ENCODE measurements at places on chromosomes 13 and 19.

DNA sequence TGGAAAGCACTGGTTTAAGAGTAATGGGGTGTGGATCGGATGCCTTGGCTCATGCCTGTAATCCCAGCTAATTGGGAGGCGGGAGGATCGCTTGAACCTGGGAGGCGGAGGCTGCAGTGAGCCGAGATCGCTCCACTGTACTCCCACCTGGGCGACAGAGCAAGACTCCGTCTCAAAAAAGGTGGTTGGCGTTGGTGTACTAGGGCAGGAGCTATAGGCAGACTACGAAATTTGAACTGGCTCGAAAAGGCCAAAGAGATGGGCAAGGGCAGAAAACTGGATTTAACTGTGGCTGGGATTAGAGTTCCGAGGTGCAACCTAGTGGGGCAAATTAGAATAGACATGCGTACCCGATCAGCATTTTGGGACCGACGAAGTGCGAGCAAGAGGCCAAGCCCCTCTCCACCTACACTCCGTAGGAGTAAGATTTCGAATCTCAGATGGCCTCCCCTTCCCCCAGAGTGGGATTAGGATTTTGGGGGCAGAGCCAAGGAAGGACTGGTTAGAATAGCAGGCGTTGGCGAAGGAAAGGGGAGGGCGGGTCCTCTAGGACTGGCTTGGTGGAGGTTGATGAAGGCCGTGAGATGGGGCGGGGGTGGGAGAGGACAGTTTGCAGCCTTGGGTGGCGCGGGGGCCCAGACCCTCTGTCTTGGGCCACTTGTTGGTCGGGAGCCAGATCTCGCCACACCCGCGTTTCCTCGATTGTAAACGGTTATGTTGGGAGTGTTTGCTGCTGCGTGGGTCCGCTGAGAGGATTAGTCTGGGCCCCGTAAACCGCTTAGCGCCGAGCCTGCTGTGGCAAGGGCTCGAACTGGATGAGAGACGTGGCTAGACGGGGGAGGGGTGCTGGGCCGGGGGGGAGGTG lies 2.0 kb upstream of the INAFM1 start:
- no peak for DNase-seq

GRCh38 chr19:55698256-55698655 lies 23.2 kb downstream of the EPN1 start:
- no peak for DNase-seq

DNA sequence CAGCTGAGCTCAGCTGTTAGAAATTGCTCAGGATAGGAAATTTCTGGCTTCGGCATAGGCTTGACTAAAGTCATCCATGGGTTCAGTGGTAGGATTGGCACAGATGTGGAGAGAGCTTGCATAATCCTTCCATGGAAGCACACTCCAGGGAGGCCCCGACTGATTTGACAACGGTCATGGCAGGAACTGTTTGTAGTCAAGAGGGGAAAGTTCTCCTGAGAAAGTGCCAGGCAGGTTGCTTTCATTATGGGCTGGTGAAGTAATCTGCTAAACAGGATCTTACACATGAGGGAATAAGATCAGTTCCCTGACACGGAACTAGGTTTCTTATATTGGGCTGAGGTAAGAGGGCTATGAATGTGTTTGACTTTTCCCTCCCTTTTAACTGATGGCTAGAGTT lies 120.1 kb downstream of the RGCC start:
- no peak for DNase-seq

DNA sequence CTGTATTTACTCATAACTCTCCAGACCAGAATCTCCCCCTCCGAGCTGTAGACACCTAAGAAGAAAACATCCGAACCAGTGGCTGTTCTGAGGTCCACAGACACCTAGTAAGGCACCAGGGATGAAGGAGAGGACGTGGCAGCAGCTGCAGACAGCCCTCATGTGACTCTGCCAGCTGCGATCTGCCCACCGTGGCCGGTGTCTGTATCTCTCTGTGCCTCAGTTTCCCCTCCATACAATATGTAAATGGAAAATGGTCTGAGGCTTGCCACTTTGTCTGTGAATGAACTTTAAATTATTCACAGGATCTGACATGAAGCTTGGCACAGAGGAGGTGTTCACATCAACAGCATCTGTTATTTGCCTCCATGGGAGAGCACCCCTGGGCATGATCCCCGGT lies 2.4 kb downstream of the CEACAM4 start:
- no peak for DNase-seq

- no peak for DNase-seq
Measured at GRCh38 chr19:4487572-4487971, 15.5 kb downstream of the HDGFL2 start.

DNA sequence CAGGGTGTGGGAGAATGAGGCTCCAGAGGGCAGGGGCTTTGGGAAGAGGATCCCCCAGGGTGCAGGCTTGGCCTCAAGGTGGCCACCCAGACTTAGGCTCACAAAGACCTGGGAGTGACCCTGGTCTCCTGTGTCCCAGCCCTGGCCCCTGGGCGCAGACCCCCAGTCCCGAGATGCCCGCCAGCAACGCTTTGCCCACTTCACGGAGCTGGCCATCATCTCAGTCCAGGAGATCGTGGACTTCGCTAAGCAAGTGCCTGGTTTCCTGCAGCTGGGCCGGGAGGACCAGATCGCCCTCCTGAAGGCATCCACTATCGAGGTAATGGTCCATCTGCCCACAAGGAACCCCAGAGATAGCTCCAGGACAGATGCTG lies 2.6 kb downstream of the NR1H2 start:
- no peak for DNase-seq

DNA sequence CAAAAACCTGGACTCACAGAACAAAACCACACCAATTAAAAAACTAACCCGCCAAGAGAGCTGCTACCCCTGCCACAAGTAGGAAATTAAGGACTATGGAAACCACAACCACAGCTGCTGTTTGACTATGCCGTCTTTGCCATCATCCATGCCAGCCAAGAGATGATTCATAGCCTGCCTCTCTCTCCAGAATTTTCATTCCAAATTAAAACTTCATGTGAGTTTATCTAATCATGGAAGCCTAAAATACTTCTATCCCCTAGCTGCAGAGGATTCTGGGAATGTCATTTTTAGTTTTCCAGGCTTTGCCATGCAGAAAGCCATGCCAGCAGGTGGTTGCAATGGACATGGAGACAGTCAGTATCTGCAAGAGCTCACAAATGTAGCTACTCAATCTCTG lies 27.6 kb upstream of the GTF2F2 start:
- DNase-seq, result no peak

DNA sequence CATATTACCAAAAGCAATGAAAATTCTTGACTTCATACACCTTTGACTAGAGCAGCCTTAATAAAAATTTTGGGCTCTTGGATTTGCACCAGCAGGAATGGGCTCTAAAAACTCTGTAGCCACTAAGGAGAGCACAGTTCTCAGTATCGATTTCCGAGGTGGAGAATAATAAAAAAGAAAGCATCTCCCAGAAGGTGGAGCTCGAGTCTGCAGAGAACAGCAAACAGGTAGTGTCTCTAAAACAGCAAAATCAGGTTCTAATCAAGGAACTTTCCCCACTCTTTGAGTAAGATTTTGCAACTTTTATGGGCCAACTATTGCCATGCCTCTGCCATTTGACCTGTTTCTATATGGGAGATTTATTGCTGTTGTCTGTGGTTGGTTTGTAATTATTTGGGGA lies 258.7 kb upstream of the GPC6 start:
- no peak for DNase-seq

GRCh38 chr19:6864325-6864940 lies 22.9 kb upstream of the ADGRE1 start:
- no peak for DNase-seq

DNA sequence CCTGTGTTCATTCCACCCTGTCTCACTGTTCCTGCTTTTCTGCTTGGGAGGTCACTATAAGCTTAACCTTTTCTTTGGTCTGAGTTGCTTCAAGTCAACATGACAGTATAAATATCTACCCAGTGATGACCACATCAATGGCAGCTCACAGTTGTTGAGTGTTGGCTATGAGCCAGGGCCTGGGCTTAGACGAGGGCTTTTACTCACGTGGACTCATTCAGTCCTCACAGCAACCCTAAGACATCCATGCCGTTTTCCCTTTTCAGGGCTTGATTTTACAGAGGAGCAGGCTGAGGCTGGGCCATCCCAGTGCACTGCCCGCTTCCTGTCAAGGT lies 10.2 kb upstream of the CCDC97 start:
- no peak for DNase-seq

DNA sequence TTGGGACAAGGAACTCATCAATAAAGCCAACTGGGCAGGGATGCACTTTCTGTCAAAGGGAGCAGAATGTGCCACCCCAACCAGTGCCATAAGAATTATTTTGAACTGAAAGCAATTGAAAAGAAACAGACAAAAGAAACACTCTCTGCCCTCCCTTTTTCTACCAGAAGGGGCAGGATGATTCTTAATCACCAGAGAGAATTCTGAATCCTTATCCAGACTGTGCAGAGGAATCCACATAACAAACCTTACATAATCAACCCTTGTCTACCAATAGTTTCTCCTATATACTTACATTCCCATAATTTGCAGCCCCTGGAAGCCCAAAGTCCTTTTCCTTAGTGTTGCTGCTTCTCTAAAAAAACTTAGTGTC lies 520.7 kb upstream of the NBEA start:
- no peak for DNase-seq

DNA sequence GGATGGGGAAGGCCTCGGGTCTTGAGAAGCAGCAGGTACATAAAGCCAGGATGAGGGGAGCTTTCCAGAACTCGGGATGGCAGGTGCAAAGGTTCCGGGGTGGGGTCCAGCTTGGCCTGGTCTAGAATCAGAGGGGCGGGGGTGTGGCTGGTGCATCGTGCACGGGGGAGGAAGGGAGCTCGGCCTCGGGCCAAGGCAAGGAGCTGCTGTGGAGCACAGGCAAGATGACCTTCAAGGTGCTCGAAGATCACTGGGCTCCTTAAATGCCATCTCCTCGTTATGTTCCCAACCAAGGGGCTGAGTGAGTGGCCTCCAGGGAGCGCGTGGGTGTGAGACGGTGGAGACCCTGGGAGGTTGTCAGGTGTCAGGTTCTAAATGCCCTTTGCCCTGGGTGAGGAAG lies 16.1 kb upstream of the SIGLEC11 start:
- DNase-seq, result no peak

DNA sequence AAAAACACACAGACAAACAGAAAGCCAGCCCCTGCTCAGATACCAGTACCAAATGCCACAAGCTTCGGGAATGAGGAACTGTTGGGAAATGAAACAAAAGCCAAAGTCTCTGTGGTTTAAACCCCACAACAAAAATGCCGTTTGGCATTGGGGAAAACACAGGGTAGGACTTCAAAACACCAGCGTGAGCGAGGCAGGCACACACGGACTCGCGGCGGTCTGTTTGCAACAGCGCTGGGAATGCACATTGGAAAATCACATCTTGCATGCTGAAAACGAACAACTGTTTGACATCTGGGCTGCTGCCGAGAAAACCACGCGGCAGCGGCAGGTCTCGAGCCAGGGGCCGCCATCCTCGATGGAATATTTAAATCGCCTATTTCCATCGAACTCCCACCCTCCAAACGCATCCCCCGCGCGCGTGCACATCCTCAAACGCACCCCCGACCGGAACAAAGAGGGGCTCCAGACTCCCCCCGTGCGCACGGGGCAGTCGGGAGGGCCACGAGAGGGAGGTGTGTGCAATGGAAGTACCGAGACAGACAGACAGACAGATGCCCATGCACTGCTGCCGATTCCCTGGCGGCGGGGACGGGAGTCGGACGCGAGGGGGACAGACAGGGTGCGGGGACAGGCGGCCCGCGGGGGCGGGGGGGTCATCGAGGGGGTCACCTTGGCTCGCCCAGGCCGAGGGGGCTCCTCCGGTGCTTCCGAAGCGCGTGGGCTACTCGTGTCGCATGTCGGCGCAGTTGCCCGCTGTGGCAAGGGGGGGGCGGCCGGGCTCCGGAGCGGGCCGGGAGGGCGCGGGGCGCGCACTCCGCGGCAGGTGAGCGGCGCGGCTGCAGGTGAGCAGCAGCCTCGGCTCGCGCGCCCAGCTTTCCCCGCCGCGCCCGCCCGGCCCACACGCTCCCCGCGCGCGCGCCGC lies at the start of gene GPR12:
Gene GPR12, minus strand, starts transcription at position 880 of the 925 bp plus-strand sequence. CDS start 959 bp downstream, outside the sequence.
- no peak for DNase-seq

- no peak for DNase-seq
Measured at GRCh38 chr13:39268398-39268797, 230.1 kb downstream of the NHLRC3 start.

DNA sequence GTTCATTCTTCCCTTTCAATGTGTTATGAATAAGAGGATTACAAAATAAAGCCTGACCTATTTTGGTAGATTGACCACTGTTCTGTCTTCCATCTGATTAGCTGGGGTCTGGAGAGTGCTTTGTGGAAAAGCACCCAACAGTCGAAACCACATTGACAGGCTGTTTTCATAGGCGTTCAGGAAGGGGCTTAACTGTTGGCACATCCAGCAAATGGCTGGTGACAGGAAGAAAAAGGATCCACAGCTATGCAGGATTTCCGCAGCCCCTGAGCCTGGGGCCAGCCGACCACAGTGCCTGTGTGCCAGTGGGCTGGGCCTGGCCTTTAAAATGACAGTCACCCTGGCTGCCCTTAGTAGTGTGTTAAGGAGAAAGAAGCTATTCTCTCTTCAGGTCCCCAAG lies 113.3 kb downstream of the SIPA1L3 start:
- no peak for DNase-seq

Measured in stimulated activated CD4-positive, alpha-beta T cell treated with anti-CD3 and anti-CD28 coated beads, Interleukin-2, amount 100 ng/mL, for 24 hours (primary cell).